ENCODE measurements at places on chromosomes 4 and X.

- DNase-seq = no peak
These were observed 12.0 kb upstream of the NAT8L start for GRCh38 chr4:2047031-2047660.

GRCh38 chr4:164872481-164872880 is 4.5 kb upstream of the APELA start:
- DNase-seq = no peak

DNA sequence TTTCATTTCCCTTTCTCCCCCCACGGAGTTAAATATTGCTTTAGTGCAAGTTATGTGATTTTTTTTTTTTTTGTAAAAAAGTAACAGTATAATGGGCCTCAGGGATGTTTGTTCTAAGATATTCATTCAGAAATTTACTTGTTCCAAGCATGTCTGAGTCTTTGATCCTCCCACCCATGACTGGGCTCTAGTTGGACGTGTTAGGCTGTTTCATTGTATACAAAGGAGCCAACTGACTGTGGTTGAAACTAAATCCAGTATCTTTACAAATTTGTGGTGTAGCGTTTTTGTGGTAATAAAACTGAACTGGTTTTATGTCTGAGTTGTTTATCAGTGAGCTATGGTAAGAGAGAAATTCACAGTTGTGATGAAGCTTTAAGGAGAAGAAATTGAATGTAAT is 74.1 kb downstream of the DOCK11 start:
- no peak for DNase-seq

GRCh38 chr4:53477038-53477565 is 99.7 kb downstream of the FIP1L1 start:
- DNase-seq = no peak

DNA sequence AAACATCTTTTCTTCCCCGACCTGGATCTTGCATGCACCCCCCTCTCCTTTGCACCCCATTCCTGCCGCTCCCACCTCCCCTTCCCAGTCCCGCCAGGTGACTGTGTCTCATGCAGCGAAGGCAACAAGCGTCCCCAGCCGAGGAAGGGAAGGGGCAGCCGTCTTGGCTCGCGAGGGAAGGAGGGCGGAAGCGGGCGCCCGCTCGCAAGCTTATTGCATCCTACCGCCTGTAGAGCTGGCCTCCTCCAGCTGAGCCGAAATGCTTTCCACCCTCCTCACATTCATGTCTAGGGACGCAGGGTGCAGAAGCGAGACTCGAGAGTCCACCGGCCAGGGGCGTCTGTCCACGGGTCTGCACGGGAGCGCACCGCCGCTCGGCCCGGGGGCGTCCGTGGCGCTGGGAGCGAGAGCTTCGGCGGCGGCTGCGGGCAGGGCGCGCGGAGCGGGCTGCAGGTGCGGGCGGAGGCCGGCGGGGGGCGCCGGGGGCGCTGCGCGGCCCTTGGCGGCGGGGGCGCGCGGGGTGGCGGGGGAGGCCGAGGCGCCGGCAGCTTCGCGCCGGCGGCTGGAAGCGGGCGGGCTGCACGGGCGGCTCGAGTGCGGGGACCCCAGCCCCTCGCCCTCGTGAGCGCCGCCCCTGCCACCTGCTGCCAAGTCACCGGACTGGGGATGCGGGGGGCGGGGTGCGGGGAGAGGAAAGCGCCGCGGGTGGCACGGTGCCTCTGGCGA is at the start of gene KCNIP4:
KCNIP4 (minus strand) TSS at position 426 of the 726 bp plus-strand sequence.
- DNase-seq = peak; percentile 61

GRCh38 chrX:46325312-46325877 is 219.8 kb downstream of the ZNF674 start:
- DNase-seq = peak; percentile 59

DNA sequence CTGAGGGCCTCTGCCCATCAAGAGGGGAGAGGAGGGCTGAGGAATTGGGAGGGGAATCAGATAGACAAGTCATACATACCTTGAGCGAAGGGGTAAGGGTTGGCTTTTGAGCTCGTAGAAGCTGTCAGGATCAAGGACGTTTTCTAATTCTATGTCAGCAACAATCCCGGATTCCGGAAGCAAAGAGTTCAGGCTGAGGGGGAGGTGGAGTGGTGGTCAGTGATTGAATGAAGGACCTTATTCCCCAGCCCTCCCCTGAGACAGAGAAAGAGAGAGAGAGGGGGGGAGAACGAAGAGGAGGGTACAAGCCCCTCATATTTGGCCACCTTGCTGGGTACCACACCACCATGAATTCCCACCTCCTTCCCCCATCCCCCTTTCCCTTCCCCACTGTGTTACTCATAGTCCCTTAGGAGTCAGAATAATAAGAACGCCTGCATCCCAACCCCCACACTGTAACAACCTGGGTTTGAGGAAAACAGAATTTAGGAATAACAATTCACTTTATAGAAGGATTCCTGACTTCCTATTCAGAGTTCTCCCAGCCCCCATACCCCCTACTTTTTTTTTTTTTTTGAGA is 2.7 kb downstream of the TFE3 start:
- DNase-seq = peak; percentile 61

DNA sequence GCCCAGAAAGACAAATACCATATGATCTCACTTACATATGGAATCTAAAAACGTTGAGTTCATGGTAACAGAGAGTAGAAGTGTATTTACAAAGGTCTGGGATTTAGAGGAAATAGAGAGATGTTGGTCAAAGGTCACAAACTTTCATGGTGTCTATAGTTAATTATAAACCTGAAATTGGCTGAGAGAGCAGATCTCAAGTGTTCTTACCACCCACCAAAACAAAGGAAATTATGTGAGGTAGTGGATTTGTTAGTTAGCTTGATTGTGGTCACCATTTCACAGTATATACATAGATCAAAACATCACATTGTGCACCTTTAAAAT is 186.8 kb downstream of the NWD2 start:
- no peak for DNase-seq

GRCh38 chrX:11386001-11386523 is 92.8 kb downstream of the AMELX start:
- no peak for DNase-seq

GRCh38 chr4:77618383-77619241 is 13.0 kb downstream of the CXCL13 start:
- DNase-seq = peak; percentile 63

DNA sequence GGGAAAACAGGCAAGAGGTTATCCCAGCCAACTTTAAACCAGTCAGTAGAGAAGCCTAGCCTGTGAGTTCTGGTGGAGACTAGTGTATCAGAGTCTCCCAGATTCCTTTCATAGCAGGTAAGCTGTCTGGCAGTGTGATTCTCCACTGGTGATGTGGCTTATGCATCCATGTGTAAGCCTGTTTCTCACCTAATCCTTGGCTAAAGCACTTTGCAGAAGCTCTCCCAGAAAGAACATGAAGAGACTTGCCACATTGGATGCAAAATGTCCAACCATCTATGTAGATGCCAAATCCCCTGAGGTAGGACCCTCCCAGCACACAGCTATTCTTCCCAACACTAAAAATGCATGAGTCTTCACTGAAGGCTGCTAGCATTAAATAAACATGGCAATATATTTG is 111.7 kb downstream of the CHRNA9 start:
- no peak for DNase-seq

DNA sequence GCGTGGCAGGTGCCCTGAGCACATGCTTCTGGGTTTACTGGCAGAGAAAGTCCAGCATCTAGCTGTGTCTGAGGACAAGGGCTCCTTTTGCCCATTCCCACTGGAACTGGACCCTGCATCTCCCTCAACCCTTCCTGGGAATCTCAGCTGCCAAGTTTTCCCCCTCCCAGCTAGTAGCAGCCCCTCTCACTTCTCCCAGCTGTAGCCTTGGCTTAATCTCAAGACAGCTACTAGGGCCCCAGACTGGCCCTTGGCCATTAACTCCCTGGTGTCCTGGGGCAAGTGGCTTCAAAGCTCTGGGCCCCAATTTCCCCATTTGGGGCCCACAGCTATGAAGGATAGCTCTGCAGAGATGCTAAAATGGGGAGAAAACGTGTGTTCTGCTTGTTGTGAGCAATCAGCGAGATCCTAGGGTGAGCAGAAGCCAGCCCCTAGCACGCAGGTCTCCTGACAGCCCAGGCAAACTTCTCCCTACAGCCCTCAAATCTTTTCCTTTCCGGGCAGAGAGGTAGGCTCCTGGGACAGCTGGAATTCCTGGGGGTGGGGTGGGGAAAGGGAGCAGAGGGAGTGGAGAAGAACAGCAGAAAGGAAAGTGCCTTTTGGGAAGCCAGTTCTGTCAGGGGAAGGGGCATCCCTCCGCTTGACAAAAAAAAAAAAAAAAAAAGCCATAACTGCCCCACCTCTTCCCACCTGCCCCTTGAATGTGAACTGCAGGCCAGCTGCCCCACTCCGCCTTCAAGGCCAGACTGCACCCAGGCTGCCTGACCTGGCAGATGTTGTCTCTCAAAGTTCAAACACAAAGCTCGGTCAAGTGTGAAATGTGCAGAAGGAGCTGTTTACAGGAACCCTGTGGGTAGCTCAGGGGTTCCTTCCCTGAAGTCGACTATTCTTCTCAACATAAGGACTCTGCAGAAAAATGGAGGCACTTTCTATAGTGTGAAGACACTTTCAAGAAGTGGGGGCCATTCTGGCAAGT is 16.6 kb downstream of the FGD1 start:
- no peak for DNase-seq

DNA sequence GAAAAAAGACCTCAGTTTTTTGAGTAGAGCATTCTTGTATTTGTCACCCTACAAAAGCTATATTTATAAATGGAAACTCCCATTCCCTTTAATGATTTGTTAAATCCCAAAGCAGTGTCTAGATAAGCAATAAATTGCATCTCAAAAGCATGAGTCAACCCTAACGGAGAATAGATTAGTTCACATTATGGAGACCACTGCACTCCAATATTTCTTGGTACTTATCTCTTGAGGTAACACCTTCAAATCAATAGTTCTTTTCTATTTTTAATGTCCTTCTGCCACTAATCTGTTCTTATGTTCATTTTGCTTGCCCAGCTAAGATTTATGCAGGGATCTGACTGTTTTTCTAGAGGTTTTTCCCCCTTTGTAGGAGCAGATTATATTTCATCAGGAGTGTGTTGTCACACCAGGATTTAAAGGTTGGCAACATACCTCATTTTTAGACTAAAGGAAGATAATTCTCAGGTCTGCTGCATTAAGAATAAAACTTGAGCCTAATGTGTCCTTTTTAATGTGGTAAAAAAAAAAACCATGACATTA is 91.4 kb upstream of the ADGRG2 start:
- peak; percentile 72 for DNase-seq

DNA sequence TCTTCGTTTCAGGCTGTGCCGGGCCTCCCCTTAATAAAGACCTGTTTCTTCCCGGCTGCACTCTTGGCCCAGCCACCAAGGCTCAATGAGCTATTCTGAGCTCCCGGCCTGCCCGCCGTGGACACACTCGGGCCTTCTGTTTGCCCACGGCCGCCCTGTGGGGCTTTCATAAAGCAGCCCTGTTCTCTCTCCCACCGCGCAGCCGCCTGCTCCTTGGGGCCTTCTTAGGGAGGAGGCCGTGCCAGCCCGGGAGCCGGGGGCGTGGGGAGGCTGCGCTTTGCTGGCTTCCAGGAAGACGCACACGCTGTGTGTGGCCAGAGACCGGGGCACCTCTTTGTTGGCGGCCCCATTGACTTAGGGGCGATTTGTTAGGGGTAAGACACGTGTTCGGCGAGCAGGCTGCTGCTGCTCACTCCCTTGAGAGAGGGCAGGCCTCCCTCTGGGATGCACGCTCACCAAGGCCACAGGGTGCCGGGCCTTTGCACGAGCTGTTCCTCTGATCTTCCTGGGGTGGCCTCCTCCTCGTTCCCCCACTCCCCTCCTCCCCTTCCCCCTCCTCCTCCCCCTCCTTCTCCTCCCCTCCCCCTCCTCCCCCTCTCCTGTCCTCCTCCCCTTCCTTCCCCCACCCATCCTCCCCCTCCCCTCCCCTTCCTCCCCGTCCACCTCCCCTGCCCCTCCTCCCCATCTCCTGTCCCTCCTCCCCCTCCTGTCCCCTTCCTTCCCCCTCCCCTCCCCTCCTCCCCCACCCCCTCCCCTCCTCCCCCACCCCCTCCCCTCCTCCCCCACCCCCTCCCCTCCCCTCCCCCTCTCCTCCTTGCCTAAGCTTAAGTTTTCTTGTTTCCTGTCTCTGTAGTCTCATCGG is 11.3 kb downstream of the BLOC1S4 start:
- DNase-seq = no peak

GRCh38 chr4:90246816-90247215 is 119.6 kb downstream of the CCSER1 start:
- DNase-seq = no peak

DNA sequence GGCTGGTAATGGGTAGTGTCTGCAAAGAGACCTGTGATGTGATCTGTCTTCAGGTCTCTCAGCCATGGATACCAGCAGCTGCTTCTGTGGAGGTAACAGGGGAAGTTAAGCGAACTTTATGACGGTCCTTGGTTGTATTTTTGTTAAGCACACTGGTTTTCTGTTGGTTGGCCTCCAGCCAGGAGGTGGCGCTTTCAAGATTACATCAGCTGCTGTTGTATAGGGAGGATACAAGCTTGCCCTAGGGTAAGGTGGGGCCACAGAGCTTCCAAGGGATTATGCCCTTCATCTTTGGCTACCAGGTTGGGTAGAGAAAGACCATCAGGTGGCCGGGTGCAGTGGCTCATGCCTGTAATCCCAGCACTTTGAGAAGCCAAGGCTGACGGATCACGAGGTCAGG is 834.2 kb upstream of the GALNTL6 start:
- no peak for DNase-seq

- DNase-seq = no peak
These were observed 71.5 kb downstream of the PDK3 start for GRCh38 chrX:24536551-24536950.

- no peak for DNase-seq
These were observed 32.4 kb upstream of the MYOZ2 start for GRCh38 chr4:119103263-119103662.

GRCh38 chr4:74665346-74665745 is 129.0 kb downstream of the BTC start:
- no peak for DNase-seq

DNA sequence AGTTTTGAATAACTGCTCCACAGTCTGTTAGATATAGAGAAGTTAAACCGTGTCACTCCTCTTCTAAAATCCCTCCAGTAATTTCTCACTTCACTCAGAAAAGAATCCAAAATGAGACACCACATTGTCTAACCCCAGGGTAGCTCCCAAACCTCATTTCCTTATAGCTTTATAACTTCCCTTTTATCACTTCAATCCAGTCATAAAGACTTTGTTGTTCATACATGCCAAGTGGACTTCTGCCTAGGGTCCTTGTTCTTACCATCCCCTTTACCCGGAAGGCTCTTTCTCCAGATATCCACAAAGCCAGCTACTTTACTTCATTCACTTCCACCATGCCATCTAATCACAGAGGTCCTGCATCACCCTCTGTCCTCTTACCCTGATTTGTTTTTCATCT is 156.2 kb downstream of the GABRB1 start:
- no peak for DNase-seq

DNA sequence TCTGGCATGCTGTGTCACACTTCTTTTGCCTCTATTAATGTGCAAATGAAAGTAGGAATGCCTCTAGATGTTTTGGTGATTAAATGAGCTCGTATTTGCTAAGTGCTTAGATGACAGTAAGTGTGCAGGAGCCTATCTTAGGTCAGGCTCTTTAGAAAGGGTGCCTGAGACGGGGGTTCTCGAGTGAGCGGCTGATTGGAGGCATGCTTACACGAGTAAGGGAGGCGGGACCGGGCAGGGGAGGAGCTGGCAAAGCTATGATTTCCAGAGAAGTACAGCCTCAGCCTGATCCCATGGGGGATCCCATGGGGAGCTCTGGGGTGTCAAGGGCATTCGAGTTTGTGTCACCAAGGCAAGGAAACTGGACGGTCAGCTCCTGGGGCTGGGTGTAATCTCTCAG is 44.8 kb downstream of the CLDN34 start:
- peak; percentile 68 for DNase-seq

All from HAP-1 (cell line).